ENCODE measurements at places on chromosomes 6 and 20.
A peak's percentile ranks its signal among the peaks of the same experiment; 100 is the strongest.

DNA sequence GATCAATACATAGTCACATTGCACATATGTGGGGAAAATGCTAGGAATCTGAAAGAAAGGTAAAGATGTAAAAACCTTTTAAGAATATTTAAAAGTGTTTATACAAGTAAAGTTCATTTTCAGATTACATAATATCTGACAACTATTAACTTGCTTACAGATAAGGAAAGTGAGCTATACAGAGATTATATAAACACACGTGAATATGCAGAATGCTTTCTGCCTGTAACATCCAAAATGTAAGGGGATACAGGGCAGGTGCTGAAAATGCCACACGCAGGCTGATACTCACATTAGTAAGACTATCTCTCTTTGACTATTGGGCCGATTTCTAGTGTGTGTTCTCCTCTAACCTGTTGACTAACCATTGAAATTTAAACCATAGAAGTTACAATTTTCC, 17.9 kb upstream of the MAP7 start:
- no peak for DNase-seq

DNA sequence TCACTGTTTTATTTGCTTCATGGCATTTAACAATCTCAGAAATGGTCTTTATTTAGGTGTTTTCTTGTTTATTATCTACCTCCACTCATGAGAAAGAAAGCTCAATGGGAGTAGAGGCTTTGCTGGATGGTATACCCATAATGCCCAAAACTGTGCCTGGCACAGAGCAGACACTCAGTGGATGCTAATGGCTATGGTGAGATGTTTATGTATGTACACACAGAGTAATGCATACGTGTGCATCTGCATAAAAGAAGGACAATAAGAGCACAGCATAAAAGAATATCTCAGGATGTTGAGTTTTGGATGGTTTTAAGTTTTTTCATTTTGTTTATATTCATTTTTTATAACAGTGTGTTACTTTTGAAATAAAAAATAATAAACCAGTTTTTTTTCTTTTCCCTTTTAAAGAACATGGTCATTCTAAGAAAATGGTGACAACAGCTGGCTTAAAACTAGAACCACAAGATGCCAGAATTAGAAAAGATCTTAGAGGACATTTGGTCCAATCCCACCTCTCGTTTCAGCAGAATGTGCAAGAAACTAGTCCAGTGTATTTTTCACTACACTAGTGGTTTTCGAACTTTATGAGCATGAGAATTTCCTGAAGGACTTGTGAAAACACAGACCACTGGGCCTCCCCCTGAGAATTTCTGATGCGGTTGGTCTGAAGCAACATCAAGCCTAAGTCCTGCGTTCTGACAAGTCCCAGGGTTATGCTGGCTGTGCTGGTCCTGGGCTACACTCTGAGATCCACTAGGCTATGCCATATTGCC, 131.9 kb downstream of the FYN start:
- DNase-seq, result no peak

GRCh38 chr6:101931766-101932165, 538.3 kb downstream of the GRIK2 start:
- DNase-seq, result no peak

DNA sequence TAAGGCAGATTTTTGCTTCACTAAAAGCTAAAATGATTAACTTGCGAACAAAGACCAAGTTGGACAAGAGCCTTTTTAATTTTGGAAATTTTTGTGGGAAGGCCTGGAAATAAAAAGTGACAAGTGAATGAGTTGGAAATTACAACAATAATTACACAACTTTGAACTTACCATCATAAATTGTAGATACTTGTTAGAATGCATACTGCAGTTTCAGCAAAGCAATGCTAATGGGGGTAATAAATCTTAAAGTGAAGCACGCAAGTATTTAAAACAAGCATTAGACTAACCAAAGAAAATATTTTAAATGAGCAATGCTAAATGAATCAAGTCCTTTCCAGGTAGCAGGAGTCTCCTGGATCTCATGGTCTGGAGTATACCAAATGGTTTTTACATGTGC, 83.2 kb upstream of the EYA4 start:
- no peak for DNase-seq

DNA sequence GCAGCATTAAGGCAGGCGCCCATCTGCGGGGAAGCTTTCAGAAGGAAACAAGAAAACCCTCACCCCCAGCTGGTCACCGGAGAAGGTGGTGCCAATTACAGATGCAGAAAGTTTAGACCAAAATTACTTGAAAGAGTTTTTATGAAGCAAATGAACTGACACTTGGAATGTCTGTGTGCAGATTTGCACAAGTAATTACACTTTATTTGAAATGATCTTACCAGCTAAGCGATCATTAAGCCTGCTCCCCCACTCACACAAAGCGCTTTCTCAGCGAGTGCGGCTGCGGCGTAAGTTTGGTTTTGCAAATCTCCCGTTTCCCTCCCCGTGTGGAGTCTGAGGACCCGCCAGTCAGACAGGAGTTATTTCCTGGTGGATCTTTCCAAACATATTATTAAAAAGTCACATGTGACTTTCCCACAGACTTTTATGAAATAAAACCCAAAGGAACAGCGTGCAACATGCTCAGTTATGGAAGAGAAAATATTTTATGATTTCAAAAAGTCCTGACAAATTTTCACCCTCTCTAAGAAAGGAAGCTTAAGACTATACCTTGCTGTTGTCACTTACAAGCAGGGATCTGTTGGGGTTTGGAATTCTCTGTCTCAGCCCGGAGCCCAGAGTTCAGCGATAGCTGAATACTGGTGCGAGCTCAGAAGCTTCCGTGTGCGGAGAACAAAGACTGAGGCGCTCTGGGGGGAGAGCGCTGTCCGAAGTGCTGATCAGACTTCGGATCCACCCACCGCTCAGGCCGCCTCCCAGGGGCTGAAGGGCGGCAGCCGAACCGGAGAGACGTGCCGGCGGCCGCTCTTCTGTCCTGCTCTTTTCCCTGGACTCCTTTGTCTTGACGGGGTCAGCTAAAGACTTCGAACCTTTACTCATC, 2.7 kb upstream of the MYT1 start:
- DNase-seq, result no peak

GRCh38 chr20:34522969-34523871, 7.0 kb downstream of the DYNLRB1 start:
- peak; percentile 41 for DNase-seq

GRCh38 chr6:157640746-157641451, 182.1 kb upstream of the SNX9 start:
- DNase-seq, result no peak

DNA sequence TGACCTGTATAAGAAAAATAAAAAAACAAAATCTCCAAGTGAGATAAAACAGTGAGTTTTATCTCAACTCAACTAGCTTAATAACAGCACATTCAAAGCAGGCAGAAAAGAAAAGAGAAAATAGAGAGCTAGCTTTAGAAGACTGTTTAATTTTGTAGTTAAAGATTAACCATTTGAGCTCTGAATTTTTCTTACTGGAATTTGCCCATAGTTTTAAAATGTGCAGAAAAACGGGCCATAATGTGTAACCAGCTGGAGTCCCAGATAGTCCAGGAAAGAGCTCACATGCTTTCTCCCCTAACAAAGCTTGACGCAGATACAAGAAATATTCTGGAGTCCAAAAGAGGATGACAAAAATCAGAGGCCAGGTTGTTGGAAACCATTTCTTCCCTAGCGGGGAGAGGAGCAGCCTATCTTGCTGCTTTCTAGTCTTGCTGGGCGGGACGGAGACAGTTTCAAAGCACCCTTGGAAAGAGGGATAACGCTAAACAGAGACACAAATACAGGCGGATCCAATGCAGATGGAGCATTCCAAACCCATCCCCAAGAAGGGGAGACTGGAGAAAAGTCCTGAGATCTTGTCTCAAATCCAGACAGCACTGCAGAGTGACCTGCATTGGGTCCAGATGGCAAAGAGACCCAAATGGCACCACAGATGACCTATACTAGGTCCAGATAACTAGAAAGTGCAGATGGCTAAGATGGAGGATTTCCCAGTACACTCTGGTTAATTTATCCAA, 16.1 kb downstream of the TTK start:
- no peak for DNase-seq

GRCh38 chr20:32252189-32252588, 25.3 kb upstream of the KIF3B start:
- peak; percentile 56 for DNase-seq

DNA sequence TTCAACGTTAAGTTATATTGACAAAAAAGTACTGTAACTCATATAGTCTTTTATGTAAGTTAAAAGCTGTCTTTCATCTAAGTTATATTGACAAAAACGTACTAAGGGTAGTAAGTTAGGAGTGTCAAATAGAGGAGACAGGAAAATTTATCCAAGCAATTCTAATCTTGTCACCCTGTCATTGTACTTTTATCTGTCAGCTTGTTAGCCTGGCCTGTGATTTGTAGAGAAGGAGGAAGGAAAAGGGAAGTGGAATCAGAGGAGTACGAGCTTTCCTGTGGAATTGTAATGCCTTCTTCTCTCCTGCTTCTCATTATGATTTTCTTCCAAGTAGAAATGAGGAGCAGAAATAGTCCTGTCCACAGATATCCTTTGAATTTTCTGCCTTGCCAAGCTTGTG, 18.8 kb downstream of the KCTD20 start:
- no peak for DNase-seq

DNA sequence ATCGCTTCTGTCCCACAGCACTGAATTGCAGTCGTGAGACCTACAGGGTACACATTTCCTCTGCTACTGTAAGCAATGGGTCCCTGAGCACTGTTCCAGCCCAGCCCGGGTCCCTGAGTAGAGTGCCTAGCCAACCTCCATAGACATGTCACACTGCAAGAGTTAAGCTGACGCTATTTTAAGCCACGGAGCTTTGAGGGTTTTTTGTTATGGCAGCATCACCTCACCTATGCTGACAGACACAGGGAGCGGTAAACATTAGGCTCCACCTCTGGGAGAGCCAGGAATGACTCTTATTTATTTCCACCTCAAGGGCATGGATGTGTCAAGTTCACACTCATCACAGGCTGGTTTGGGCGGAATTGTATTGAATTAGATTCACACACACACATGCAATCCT, 45.1 kb downstream of the GRM4 start:
- DNase-seq, result no peak

DNA sequence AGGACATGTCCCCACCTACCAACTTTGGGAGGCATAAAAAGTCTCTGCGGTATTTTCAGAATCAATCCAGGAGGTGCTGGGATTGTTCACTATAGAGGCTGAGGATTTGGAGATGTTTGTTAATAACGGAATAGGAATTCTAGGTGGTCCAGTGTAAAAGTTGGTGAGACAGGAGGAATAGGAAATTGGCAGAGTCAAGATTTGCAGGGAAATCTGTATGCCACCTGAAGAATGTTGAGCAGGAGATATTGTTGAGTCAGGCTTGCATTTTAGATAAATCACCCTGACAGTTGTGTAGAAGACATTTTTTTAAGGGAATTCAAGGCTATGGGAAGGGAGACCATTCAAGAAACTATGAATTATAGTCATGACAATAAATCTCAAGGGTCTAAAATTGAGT, 124.8 kb downstream of the COL12A1 start:
- DNase-seq, result no peak

GRCh38 chr6:101150226-101150625, 243.3 kb upstream of the GRIK2 start:
- no peak for DNase-seq

DNA sequence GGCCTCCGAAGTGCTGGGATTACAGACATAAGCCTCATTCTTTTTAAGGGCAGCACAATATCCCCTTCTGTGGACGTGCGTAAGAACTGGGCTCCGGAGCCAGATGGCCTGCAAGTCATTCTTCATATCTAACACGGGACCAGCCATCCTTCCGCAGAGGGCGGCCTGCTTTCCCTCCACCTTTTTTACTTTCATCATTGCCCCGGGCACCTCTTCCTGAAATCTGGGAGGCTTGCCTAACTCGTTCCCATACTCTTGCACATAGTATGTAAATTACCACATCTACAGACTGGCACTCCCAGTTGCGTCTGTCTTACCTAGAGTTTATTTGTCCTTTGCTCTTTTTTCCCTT, 29.9 kb upstream of the SLC23A2 start:
- DNase-seq, result no peak

DNA sequence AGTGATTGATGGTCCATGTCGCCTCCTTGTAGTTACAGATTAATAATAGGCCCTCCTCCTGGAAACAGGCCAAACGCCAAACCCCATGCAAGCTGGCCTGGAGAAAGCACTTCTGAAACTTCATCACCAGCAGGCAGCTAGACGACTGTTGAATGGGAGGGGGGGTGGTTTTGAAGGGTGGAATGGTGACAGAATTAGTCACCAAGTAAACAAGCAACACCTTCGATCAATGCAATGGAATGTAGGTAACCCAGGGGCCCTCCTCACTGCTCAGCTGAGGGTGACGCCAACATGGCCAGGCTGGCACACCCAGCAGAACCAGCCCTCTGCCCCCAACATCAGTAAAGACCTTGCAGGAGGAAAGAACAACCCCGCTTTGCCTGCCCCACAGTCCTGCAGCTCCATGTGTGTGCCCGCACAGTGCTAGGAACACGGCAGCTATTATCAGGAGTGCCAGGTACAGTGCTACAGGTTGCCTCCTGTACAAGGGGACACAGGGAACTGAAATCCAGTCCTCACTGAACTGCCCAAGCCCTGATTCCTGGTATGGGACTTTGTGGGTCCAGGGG, 2.7 kb downstream of the BCAS1 start:
- no peak for DNase-seq

DNA sequence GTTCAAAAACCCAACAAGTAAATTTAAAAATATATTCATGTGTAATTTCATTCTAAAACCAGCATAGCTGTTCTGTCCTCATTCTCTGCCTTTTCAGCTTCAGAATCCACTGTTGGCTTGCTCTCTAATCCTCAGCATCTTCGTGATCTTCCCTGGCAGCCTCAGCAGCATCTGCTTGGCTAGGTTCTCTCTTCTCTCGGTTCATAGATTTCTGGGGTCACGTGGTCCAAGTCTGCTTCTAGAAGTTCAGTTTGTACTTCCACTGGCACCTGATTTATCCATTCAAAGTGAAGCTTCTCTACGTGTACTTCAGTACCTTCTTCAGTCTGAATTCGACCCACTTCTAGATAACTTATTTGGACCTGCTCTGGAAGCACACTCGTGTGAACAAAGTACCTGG, 245.7 kb downstream of the EPM2A start:
- no peak for DNase-seq

GRCh38 chr6:91961236-91961635, 1374.4 kb upstream of the MAP3K7 start:
- DNase-seq, result no peak

DNA sequence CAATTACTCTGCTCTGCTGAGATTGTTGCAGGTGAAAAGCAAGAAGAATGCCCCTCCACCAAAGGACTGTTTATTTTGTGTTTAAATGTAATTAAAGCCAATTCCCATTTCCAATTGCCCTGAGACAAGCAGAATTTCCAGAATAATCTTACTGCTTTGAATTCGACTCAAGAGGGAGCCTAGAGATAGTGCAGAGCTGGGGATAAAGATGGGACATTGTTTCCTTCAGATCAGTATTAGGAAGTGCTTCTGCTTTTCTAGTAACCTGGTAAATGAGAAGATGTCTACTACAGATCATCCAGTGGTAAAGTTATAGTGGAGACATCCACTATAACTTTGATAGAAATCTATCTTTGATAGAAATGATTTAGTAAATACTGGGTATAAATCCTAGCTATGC, 326.9 kb downstream of the UBE3D start:
- no peak for DNase-seq
